ENCODE measurements at places on chromosomes 6 and 20.

- no peak for DNase-seq
Measured at GRCh38 chr6:127185437-127185995, 67.0 kb downstream of the RSPO3 start.

DNA sequence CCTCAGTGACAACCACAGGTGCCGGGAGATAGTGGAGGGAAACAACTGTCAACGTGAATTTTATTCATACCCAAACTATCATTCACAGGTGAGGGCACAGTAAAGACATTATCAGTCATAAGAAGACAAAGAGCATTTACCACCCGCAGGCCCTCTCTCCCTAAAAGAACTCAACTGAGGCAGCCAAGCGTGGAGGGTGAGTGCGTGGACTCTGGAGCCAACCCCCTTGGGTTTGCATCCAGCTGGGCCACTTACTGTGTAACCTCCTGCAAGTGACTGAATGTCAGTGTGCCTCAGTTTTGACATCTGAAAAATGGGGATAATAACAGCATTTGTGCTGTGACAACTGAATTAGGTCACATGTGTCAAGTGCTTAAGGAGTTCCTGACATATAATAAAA, 70.6 kb upstream of the KCNK16 start:
- no peak for DNase-seq

DNA sequence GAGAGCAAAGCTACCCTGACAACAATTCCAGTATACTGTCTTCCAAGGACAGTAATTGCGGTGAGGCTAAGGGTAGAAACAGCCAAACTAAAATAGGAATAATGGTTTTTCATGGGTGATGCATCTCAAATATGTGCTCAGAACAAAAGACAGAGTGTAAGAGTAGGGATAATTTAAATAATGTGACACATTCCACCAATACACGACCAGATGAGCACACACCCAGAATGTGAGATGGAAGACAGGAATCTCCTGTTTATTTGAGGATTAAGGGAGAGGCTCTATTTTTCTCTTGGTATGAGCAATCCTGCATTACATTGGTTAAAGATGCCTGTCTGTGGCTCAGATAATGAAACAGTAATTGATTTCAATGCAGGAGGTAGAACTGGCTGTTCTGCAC, 292.9 kb upstream of the ZFP64 start:
- no peak for DNase-seq

DNA sequence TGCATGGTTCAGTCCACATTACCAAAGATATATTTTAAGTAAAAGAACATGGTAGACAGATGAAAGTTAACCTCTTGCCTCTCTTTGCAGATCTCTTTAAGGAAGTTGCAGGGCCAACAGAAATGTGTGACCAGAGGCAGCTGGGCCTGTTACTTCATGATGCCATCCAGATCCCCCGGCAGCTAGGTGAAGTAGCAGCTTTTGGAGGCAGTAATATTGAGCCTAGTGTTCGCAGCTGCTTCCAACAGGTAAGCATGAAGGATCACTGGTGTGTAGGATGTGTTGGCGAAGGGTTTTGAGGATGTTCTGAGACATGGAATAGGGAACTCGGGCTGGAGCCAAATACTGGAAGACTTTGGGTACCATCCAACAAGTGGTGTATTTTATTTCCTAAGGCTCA, 508.6 kb downstream of the UTRN start:
- no peak for DNase-seq

DNA sequence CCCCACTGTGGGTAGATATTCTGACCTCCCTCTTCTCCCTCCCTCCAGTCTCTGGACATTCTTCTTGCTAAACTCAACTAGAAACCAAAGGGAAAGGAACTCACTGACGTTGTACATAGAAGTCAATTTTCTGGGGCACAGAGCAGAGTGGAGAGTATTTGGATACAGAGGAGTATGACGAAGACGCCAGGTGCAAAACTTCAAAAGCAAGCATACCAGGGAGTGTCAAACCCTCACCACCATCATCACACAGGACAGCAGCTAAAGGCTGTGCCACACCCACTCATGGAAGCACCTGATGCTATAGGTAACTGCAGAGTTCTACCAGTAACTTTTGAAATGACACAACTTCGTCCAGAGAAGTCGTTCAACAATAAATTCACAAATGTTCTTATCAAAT, 64.8 kb downstream of the FYN start:
- no peak for DNase-seq

DNA sequence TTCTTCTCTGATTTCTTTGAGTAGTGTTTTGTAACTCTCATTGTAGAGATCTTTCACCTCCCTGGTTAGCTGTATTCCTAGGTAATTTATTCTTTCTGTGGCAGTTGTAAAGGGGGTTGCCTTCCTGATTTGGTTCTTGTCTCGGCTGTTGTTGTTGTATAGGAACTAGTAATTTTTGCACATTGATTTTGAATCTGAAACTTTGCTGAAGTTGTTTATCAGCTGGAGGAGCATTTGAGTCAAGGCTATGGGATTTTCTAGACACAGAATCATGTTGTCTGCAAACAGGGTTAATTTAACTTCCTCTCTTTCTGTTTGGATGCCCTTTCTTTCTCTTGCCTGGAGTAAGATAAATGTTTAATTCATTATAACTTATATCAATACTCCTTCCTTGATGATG, 86.4 kb downstream of the OLIG3 start:
- DNase-seq: no peak

DNA sequence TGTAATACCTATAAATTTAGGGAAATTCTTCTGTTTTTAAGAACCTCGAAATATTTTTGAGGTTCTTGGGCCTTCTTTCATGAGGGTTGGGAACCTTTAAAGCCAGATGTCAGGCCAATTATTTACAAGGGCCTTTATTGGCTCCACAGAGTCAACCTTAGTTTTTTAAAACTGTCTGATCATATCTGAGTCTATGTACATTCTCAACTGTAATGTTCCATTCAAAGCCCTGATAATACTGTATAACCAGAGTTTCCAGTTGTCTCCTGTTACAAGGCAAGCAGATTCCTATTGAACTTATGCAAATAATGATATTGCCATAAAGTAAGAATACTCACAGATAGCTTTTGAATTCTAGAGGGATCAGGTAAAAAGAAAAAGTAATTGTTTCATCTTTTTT, 545.5 kb downstream of the EPM2A start:
- DNase-seq: no peak

DNA sequence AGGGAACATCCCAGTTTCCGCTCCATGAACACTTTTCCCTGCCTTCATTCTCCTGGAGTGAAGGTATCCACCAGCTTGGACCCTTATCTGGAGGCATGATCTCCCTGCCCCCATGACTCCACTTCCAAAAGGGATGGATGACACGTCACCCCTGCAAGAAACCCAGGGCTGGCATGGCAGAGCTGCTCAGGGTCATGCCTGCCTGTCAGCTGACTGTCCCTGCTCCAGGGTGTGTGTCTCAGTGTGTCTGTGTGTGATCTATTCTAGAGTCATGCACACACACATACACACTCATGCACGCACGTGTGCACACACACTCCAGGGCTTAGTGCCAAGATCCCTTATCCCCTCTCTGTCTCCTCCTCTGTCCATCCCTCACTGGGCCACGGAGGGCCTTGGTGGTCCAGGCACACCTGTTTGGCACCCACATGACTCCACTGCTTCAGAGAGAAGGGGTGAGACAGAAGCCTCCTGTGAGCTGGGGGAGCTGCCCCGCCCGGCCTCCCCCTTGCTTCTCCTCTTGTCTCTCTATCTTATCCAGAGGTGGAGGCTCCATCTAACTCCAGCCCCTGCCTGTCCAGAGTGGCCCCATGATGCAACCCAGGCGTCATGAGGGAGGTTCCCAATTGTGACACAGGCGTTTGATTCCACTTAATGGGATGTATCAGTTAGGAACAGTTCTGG, 290.9 kb downstream of the CDC5L start:
- no peak for DNase-seq

GRCh38 chr6:938916-939315, 246.0 kb upstream of the EXOC2 start:
- no peak for DNase-seq

DNA sequence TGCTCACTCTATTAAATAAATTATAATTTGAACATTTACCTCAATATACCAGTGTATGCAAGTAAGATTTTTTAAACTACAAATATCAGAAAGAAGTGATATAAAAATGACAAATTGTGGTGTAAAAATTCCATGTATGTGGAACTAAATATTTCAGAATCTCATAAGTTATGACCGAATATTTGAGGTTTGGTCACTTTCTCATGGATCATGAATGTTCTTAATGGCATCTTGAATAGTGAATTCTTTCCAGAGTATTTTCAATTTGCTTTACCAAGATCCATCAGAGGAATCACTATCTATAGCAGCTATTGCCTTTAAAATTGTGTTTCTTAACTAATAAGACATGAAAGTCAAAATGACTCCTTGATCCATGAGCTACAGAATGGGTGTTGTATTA, 950.6 kb downstream of the TBC1D32 start:
- DNase-seq: no peak

DNA sequence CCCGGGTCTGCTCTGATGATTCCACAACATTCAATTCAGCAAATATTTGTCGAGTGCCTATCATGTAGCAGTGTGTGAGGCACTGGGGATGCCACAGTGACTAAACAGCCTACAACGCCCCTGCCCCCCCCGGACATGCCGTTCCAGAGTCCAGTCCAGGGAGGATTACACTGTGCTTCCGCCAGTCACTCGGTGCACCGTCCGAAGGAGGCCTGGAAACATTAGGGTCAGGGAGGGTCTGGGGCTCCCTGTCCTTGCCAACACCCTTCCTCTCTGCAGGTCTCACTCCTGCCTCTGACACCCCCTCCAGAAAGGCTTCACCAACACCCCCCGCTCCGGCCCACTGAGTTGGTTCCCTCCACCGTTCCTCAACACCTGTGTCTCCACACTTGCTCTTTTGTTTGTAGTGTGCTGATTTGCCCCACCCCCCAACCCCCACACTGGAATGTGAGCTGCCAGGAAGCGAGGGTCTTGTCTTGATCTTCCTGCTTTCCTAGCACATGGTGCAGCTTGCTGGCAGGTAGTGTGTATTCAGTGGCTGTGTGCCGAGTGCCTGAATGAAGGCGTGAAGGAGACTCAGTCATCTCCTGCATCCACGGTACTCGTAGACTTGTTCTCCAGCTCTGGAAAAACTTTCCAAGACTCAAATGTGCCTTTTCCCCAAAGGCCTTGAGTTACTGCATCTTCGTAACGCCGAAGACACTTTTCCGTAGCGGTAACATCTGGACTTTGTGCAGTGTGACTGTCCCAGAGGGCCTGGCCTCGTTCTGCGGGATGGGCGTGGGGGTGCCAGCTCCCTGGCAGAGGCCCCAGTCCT, 150.4 kb downstream of the ZDHHC14 start:
- no peak for DNase-seq

DNA sequence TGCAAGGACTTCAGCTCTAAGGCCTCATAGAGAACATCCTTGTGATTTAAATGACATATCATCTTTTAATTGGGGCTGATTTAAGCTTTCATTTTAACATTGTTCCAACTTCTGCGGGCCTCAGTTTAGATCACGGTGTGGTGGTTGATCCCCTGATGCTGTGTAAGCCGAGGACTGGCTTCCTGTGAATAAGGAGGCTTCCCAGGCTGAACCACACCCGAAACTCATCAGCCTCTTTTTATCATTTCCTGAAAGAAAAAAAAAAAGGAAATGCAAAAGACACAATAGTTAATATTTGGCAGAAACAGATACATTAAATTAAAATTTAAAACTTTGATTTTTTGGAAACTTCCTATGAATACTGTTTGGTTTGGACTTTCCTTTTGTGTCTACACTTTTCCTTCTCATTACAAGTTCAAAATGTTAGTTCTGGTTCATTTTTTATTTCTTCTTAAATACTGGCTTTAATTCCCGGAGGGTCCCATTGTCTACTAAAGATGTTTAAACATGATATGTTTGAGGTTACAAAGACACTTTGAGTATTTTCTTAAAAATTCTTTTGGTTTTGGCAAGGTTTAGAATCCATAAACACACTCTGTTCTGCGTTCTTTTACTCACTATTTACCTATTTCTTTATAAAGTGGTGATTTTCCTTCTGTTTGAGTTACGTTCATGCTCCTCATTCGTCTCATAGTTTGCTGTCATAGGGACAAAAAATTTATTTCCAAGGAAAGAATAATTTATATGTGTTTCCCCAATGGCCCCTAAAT, 230.0 kb upstream of the SULF2 start:
- no peak for DNase-seq
